ENCODE measurements at places on chromosomes 1 and 21. TPM values are rescaled to one million over a fixed set of nuclear protein-coding genes. Genes with fewer than 3 reads are reported as not detected.
A peak's percentile ranks its signal among the peaks of the same experiment; 100 is the strongest.

CLK2 gene
- total RNA-seq: 94.8 TPM

DNA sequence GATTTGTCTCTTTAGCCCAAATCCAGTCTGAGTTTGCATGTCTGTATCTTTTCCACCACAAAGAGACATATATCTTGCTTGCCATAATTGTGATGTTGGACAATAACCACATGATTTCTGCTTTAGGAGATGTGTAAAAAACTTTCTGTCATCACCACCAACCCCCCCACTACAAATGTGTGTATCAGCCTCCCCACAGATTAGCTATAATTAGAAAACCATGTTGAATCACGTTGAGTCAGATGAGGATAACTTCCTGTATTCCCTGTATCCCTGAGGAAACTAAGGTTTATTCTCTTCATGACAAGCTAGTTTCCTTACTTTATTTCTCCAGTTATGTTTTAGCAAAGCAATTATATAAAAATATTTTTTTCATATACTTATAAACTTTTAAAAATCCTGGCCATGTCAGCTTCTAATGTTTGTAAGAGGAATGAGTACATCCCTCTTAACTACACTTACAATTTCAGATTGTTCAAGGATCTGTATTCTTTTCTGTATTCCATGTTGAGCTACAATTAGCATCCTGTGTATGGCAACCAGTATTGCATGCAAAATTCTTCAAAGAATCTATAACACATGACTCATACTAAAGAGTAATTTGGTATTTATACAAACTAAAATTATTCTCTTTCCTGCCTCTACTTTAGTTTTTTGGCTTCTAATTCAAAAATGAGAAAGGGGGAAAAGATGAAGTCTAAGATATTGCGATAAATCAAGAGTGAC lies 143.0 kb downstream of the FMN2 start:
- no peak for DNase-seq

- DNase-seq: peak; percentile 31
These were observed 417.6 kb downstream of the NPHP4 start for GRCh38 chr1:5574641-5575040.

TEX38 gene
- not detected for total RNA-seq

GRCh38 chr1:109312246-109312645 lies 5.4 kb upstream of the MYBPHL start:
- no peak for DNase-seq

DNA sequence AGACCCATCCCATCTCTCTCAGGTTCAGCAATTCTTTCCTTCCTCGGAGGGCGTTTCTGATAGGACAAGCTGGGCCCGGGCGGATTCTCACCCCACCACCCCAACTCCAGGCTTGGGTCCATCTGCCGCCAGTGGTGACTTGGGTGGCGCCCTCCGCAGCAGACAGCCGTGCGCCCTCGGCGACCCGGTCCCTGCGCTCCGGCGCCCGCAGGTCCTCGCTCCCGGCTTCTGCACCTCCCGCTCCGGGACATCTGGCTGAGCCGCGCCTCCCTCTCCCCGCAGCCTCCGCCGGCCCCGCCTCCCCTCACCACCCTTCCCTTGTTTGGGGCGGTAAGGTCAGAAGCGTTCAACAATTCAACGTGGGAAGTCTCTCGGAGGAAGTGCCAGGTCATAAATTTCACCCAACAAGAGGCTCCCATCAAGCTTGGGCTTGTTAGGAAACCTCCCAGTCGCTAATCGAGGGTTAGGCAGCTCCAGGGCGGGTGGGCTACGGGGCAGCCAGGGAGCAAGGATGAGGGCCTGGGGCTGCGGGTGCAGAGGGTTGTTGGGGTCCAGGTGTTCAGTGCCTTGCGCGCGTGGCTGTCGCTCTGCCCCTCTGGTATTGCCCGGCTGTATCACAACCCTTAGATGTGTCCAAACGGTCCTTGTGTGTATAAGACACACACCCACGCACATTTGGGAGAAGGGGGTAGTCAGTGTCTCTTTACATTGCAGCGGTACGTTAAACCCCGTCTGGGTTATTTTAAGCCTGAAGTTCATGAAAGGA lies 39.8 kb downstream of the OLIG1 start:
- DNase-seq: no peak

GRCh38 chr1:101302831-101303511 lies 66.2 kb downstream of the S1PR1 start:
- DNase-seq: no peak

DNA sequence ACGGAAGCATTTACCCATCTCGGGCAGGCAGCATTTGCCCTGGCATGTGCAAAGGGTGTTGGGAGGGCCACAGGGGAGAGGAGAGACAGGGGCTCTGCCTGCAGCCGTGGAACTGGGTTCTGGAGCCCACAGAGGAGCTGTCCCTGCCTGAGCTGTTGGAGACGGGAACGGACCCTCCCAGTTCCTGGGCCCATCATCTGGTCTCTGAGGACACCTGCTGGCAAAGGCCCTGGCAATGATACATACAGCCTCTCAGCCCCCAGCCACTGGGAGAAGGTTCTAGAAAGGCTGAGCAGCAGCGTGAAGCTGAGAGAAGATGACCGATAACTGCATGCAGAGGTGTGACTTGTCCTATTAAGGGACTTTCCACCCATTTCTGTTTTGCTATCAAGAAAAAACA lies 31.4 kb downstream of the FAAP20 start:
- DNase-seq: no peak

DNA sequence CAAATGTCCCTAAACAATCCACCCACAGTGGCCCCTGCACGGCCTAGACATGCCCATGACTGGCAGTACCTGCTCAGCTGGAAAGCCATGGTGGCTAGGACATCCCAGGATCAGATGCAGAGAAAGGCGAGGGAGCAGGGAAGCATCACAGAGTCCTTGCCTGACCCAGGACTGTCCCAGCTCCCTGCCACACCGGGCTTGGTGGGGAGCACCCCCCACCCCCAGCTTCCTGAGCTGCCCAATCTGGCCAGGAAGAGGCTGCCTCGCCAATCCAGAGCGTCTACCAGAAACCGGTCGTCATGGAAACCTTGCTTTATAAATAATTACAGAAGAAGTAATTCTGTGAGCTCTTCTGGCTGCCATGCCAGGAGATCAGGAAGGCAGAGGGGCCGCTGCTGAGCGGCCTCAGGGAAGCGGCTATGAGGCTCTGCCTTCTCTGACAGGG lies 34.8 kb downstream of the ACOT7 start:
- peak; percentile 77 for DNase-seq

DNA sequence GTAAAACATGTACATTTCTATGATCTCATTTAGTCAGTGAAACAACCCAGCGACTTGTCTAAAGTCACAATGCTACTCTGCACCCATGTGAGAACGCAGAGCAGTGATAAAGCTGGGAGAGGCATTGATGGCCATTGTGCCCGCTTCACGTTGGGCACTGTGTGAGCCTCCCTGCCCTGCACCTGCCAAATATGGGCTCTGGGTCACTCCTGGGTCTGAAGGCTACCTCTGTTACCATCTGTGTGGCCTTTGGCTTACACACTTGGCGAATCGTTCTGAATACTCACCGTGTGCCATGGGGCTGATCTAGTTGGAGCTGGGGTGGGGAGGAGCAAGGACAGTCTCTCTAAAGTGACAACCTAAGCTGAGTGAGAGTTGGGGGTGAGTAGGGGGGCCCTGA lies 29.9 kb downstream of the PCSK9 start:
- DNase-seq: peak; percentile 34
